ENCODE measurements at places on chromosomes 1 and 21. TPM values are rescaled to one million over a fixed set of nuclear protein-coding genes. Genes with fewer than 3 reads are reported as not detected.
A peak's percentile ranks its signal among the peaks of the same experiment; 100 is the strongest.

DNA sequence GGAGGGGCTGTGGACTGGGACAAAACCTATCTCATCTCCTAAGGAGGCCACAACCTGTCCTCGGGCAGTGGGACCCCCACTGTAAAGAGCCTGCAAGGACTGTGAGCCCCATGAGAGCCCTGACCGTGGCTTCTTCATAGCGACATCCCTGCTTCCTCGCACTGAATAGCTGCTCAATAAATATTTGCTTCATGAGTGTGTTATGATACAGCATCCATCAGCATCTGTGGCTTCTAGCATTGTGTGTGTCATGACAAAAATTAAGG, 40.5 kb upstream of the CSF3R start:
- no peak for DNase-seq

GRCh38 chr21:19900149-19900548, 1098.1 kb upstream of the NCAM2 start:
- DNase-seq = no peak

- no peak for DNase-seq
Observed at GRCh38 chr1:15212216-15212953, 34.6 kb upstream of the FHAD1 start.

GRCh38 chr1:10432910-10433700, 2.9 kb downstream of the CENPS start:
- DNase-seq = no peak

DNA sequence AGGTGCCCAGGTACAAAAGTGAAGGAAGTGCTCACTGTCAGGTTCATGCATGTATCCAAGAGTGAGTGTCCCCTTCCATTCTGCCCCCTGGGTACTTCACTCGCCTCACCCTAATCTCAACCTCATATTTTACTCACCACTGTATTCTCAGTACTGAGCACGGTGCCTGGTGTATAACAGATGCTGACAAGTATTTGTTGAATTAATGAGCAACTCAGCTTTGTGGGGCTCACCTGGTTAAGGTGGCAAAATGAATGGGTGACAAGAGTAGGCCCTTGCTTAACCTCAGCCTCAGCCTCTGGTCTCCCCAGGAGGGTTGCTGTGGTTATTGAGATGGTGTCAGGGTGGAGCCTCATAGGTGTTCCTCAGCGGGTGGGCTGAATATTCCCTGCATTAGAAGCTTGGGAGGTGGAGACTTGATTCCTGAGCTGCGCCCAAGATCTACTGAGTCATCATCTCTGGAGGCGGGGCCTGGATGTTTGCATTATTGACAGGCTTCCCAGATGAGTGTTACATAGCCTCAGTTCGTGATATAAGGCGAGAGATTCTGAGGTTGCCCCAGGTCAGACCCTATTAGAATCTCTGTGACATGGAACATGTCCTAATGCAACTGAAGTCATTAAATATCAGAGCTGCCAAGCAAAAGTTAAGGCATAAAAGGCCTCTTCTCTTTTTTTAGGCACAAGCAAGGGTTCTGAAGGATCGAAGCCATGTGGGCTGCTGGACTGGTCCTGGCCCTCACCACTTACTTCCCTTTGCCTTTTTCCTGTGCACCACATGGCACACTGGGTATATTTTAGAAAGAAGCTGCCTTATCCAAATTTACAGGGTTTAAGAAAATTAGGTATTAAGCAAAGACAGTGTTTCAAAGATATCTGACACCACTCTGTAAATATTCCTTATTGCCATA, 39.2 kb downstream of the SYT6 start:
- DNase-seq = no peak

DNA sequence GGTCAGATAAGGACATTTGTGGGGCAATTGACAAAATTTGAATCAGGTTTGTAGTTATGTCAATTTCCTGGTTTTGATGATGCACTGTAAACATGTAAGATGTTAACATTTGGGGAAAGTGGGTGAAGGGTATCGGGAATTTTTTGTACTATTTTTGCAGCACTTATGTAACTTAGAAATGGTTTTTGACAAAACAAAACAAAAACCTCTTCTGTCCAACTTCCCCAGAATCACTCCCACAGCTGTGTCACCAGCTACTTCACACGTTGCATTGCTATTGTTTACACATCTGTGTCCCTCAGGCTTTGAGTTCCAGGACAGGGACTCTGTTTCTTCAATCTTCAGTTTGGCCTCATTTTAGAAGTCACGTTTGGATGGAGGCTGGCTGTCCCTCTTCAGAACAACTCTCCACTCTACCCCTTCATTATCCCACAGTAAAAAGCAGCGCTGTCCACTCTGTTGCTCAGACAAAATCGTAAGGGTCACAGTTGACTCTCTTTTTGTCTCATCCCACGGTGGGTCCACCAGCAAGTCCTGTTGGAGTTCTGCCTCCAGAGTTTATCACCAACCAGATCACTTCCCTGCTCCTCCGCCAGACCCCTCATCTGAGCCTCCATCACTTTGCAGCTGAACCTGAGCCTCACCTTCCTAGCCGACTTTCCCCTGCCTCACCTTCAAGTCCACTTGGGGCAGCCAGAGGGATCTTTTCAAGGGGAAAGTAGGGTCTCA, 63.2 kb downstream of the NENF start:
- no peak for DNase-seq

- no peak for DNase-seq
Observed at GRCh38 chr21:43734928-43735229, 15.9 kb downstream of the PDXK start.

DNA sequence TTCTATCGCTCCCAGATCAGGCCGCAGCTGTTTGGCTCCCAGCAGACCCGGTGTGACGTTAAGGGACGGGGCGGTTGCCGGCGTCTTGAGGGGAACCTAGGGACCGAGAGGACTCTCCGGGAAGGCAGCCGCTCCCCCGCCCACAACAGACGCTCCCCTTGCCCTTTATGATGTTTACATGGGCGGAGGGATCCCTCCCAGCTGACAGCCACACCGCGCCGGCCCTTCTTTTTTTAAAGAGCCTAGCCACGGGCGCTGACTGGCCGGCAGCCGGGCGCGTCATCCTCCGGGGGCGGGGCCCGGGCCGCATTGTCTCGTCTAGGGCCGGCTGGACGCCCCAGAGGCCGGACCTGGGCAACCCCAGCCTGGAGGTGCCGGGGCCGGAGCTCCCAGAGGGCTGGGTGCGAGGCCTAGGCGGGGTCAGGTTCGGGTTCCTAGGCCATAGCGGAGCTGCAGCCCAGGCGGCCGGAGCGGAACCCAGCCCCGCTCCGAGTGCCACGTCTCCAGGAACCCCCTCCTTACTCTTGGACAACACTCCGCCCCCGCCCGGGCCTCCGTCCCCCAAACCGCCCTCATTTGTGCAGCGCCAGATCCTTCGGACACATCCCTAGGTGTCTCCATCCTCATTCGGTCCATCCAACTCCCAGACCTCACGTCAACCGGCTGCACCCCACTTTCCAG, at the start of gene PCAT6:
Gene PCAT6, plus strand, starts transcription at position 340 of the 681 bp plus-strand sequence.
- peak; percentile 92 for DNase-seq

DNA sequence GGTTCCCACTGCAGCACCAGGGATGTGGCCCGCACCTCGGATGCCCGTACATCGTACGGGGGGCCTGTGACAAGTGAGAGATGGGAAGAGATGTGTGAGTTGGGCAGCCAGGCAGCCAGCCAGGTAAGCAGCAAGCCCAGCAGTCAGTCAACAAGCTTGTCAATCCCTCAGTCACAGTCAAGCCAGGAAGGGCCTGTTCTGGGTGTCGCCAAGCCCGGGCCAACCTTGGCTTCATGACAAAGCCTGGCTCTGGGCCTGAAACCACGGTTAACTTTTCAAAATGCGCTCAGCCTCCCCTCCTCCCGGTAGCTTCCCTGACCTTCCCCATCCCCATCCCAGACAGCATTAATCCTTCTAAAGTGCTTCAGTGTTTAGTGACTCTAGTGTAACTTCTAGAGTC, 31.8 kb downstream of the MYOM3 start:
- DNase-seq = no peak

GRCh38 chr1:79362470-79362869, 355.9 kb upstream of the ADGRL4 start:
- DNase-seq = no peak

GRCh38 chr1:212062832-212063438, 27.4 kb downstream of the DTL start:
- DNase-seq = no peak

- no peak for DNase-seq
Observed at GRCh38 chr1:193747579-193747978, 561.2 kb upstream of the B3GALT2 start.

GRCh38 chr1:42319871-42320484, 15.1 kb downstream of the FOXJ3 start:
- DNase-seq = no peak

DNA sequence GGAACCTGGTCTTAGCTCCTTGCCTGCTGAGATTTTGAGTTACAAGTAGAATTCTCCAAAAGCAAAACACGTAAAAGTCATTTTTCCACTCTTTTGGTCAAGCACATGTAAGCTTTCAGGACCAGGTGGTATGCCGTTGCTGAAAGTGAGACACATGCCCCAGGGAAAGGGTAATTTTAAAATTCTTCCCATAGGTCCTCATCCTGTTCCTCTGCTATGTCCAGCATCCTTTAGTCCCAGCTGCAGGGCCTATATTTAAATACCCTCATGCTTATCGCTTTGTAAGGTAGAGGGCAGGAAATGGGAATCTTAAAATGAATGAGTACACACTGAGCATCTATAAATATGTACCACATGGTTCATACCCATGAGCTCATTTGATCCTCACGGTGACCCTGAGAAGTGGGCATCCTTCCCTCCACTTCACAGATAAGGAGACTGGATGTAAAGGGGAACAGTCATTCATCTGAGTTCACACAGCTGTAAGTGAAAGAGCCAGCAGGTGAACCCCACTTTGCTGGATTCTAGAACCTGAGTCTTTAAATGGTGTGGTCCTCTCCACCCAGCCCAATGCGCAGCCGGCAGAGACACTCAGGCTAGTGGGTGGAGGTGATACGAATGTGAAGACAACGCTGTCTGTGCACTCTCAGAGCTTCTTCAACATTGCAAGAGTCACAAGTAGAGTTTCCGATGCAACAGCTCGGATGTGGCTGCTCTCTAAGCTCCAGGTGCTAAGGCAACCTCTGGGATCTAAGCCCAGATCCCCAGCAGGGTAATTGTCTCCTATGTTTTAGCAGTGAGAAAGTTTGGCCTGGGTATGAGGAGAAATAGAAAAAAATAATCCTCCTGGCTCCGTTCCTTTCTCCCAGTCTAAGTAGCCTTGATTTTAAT, 163.5 kb downstream of the PLXNA2 start:
- DNase-seq = no peak

- no peak for DNase-seq
Observed at GRCh38 chr1:107132780-107133179, 8.1 kb upstream of the NTNG1 start.

- no peak for DNase-seq
Observed at GRCh38 chr1:217614200-217614712, 16.6 kb downstream of the GPATCH2 start.

The ASTN1 gene
- 1.5 TPM for polyA plus RNA-seq

The ARTN gene
- polyA plus RNA-seq = 4.3 TPM

The TYW3 gene
- polyA plus RNA-seq = 38.7 TPM

The FOXD2 gene
- polyA plus RNA-seq = 6.0 TPM

The TMEM240 gene
- polyA plus RNA-seq = 12.1 TPM

The F11R gene
- polyA plus RNA-seq = 94.2 TPM

The FCGR1A gene
- 2.1 TPM for polyA plus RNA-seq

The AMY1B gene
- polyA plus RNA-seq = not detected

The HES5 gene
- 0.14 TPM for polyA plus RNA-seq

The ZSCAN20 gene
- polyA plus RNA-seq = 5.9 TPM
